Left lobe of liver (tissue), 2 donors: ENCODE measurements at places on chromosomes 4 and X. TPM values are rescaled to one million over a fixed set of nuclear protein-coding genes. Genes with fewer than 3 reads are reported as not detected.

Gene ABLIM2
- total RNA-seq, result 3.6 TPM

Gene FGG
- total RNA-seq, result 7,950 TPM

Gene S100P
- 2.3 TPM for total RNA-seq

Gene MTTP
- 103 TPM for total RNA-seq

Gene TMEM31
- total RNA-seq, result not detected

Gene KLHL13
- 1.0 TPM for total RNA-seq

Gene PROM1
- total RNA-seq, result 1.3 TPM

Gene SATL1
- total RNA-seq, result not detected

Gene HSFX3
- not detected for total RNA-seq

Gene ARHGAP10
- total RNA-seq, result 8.0 TPM

Gene NHSL2
- 1.3 TPM for total RNA-seq

Gene SPATA4
- not detected for total RNA-seq

Gene CT47B1
- not detected for total RNA-seq

DNA sequence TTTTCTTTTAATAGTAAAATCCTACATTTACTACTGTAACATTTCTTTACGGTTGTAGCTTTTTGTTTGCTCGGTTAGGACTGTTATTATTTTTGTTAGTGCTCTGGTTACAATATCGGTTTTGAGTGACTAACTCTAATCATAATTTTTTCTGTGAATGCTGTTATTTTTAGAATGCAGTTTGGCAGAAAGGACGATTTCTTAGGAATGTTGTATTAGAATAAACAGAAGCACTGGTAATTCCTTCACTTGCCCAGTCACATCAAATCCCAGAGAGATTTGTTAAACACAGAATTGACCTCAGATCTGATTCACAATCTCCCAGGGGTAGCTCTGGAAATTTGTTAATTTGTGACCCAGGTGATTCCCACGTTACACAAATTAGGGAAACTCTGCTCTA lies 21.7 kb downstream of the DDIT4L start:
- DNase-seq, result no peak

DNA sequence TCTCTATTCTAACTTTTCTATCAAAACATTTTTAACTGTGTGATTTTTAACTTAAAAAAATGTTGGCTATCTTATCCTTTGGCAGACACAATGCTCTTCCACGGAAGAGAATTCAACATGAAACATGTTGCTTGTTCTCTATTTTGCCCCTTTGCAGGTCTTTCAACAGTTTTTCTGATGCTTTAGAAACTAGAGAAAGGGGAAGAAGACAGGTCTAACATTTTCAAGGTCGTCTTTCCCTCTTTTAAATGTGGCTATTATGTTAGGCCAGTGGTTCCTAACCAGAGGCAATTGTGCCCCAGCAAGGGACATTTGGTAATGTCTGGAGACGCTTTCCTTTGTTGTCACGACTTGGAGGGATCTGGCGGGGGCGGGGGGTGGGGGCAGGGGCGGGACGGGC lies 95.0 kb downstream of the SH3KBP1 start:
- DNase-seq, result no peak

DNA sequence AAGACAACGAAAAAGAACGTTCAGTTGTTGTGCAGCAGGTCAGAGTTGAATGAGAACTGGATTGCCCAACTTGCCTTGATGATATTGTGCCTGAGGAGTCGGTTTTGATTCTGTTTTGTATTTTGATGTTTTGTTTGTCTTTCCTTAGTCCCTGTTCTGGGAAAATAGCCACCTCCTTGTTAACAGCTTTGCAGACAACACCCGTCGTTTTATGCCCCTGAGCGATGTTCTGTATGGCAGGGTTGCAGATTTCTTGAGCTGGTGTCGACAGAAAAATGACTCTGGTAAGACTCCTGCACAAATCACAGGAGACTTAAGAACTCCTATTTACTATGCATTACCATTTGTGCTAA lies 4.5 kb downstream of the BST1 start:
- no peak for DNase-seq

- DNase-seq, result peak; percentile 78
Observed at GRCh38 chr4:13990596-13991589, 363.4 kb upstream of the BOD1L1 start.

DNA sequence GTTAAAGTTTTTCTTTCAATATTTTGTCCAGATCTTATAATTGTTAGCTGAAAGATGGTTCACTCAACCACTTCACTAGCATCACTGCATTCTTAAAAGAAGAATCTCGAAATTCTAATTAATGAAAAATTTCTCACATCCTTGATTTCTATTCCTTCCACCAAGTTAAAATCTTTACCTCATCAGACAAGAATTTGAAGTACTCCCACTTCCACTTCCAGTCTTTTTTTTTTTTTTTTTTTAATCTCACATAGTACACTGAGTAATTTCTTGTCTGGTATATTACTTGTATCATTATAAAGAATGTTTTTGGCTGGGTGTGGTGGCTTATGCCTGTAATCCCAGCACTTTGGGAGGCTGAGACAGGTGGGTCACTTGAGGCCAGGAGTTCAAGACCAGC lies 73.2 kb downstream of the FBXW7 start:
- no peak for DNase-seq

DNA sequence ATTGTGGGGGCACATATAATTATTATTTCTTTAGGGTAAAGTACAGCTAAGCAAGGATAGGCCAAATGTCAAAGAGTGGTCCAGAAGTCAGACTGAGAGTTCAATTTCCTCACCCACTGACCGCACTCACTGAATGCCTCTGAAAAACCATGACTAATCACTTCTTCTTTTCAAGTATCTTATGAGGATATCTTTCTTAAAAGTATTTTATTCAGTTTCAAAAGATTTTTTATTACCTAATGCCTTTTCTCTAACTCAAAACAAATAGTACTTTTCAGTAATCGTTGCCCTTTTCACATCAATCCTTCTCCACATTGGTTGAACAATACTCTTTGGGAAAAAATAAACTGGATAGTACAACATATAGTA lies 61.7 kb upstream of the CAMK2D start:
- no peak for DNase-seq

- no peak for DNase-seq
Observed at GRCh38 chr4:185468999-185469398, 2.5 kb downstream of the CCDC110 start.

DNA sequence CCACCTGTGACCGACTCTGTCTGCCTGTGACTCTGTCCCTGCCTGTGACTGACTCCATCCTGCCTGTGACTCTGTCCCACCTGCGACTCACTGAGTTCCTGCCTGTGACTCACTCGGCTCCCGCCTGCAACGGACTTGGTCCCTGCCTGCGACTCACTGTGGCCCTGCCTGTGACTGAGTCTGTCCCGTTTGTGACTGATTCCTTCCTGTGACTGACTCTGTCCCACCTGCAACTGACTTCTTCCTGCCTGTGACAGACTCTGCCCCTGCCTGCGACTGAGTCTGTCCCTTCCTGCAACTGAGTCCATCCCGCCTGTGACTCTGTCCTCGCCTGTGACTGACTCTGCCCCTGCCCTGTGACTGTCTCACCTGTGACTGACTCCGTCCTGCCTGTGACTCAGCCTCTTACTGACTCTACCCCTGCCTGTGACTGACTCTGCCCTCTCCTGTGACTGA lies 9.6 kb upstream of the UVSSA start:
- no peak for DNase-seq

- DNase-seq, result no peak
Observed at GRCh38 chr4:84870398-84871163, 95.9 kb downstream of the WDFY3 start.

- DNase-seq, result no peak
Observed at GRCh38 chr4:98656886-98657285, 1.5 kb downstream of the TSPAN5 start.

- no peak for DNase-seq
Observed at GRCh38 chr4:38738940-38739803, 43.6 kb downstream of the TLR10 start.

- no peak for DNase-seq
Observed at GRCh38 chr4:160299608-160300007, 1196.7 kb downstream of the RAPGEF2 start.

- DNase-seq, result no peak
Observed at GRCh38 chr4:40289366-40290188, 45.6 kb upstream of the CHRNA9 start.

DNA sequence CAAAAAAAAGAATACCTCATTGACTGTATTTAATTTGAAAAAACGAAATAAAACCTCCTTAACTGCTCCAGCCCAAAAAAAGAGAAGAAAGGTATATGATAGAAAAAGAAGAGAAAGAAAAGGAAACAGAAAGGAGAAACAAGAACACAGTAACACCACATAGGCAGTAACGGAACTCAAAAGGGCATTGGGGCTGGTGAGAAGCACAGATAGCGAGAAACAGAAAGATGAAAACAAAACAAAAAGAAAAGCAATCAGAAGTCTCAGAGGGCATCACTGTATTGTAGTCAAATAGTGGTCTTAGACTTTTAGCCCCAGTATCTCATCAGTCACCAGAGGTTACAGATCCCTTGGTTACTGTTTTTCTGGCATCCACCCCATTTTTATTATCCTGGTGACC lies 88.6 kb downstream of the NFKB1 start:
- DNase-seq, result no peak

DNA sequence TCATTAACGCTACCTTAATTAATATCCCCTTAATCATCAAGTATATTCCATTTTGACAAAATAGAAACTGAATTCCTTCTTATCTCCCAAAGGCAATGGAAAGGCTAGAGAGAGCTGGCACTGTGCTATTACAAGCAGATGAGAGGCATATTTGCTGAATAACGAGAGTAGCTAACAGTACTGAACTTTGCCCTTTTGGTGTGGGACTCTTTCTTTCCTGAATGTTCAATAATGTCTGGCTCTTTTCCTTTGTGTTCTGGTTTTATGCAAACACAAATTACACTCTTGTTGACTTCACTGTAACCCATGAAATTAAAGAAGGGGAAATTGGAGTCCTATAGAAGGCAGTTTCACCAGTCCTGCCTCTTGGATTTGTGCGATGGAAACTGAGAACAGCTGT lies 63.5 kb downstream of the SHROOM3 start:
- DNase-seq, result no peak

- DNase-seq, result no peak
Observed at GRCh38 chr4:137156054-137156453, 376.2 kb downstream of the PCDH18 start.

- DNase-seq, result peak; percentile 62
Observed at GRCh38 chr4:54322818-54323417, 93.8 kb downstream of the PDGFRA start.

DNA sequence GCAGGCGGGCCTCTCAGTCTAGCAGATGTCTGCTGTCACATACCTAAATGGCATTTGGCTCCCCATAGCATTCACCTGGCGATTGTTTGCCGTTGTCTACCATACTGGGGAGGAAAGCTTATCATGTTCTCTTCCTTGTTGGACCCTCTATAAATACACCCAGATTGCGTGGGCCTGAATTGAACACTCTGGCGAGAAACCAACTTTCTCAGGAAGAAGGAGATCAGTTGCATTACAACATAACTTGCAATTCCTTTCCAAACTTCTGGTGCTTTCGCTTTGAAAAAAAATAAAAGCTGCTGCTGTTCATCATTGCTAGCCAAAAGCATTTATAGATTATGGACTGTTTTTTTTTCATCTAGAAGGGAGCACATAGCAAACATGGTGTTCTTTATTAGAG lies 230.0 kb upstream of the GPC4 start:
- no peak for DNase-seq

DNA sequence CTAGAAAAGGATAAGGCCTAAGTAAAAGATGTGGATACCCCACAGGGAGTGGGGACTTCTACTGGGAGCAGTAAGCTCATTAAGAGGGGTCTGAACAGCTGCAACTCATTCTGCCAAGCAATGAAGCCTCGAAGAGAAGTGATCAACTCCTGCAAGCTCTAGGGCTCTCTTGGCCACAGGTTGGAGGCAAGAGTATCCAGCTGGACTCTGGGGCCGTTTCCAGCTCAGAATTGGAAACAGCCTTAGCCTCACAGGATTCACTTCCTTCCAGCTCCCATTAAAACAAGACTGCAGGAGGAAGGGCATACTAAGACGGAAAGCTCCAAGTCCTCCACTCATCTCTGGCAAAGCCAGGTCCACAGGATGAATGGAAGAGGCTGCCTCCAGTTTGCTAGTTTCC lies 126.3 kb downstream of the ATG4A start:
- DNase-seq, result no peak

DNA sequence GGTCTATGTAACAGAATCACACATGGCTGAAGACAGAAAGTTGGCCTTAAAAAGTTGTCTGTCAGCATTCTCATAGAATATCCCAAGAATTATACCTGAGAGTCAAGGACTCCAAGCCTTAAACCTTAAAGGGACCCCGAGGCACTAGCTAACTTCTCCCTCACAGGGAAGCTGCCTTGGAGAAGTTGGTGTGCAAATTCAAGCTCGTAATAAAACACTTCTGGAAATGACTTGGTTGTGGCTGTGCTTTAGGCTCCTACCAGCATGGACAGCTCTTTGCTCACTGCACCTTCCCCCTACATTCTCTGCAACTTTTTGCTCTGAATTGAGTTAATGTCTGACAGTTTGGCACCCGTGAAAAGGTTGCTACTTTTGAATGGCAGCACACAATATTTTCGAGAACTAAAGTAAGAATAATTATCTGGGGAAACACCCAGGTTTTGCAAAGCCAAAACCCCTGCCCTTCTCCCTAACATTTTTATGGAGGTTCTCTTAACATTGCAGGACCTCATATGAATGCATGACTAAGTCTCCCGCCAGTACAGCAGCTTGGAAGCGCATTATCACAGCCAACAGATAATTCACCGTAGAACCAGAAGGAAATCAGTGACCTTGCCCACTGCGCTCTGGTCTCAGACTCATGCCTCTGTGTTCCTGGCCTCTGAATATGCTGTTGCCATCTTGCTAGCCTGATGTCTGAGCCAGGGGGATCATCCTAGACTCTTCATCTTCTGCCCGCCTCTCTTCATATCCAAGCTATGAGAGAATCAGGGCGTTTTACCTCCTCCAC lies 91.0 kb downstream of the MGST2 start:
- no peak for DNase-seq

DNA sequence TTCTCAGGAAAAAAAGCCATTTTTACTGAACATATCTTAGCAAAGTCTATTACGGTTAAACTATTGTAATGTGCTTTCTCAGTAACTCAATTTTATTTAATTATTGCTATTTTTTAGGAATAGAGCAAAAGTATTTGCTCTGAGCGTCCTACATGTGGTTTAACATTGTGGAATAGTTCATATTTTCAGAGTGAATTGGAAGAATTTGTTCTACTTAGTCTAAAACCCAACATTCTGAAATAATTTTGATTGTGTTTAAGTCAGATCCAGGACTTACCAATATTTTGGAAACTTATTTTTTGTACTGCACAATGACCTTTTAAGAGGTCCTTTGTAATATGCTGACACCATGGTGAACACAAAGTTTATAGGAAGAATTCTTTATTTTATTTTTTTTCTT lies 27.2 kb downstream of the CXCL1 start:
- DNase-seq, result no peak

DNA sequence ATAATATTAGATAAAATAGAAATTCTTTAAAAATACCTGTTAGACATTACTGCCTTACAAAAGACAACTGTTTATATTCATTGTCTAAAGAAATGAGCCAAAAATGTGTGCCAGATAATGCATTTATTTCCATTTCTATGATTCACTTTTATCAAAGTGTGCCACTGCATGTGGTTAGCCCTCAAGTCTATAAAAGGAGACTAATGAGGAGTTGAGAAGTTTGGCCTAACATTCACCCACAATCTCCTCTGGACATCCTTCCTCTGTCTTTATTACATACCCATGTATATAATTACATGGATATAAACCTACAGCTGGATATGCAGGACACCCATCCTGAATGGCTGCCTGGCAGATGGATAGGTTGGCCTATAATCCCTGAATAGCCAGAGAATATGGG lies 42.6 kb upstream of the PDE5A start:
- no peak for DNase-seq
